ENCODE measurements at places on chromosomes 6 and 20. TPM values are rescaled to one million over a fixed set of nuclear protein-coding genes. Genes with fewer than 3 reads are reported as not detected.

Gene WDR27
- polyA plus RNA-seq: 58.6 TPM

- H3K4me3 ChIP-seq: no peak overlapping the region
- H3K36me3 ChIP-seq: no peaks in the 10 kb centered on the region
- DNase-seq: peak; percentile 12
- peaks cover 15% of the 10 kb centered on the region for H3K4me1 ChIP-seq
These were observed 24.9 kb upstream of the VEGFA start for GRCh38 chr6:43744931-43745727.

Gene SMLR1
- polyA plus RNA-seq: not detected

Gene TSHZ2
- polyA plus RNA-seq: 0.13 TPM

Gene PNLDC1
- not detected for polyA plus RNA-seq

DNA sequence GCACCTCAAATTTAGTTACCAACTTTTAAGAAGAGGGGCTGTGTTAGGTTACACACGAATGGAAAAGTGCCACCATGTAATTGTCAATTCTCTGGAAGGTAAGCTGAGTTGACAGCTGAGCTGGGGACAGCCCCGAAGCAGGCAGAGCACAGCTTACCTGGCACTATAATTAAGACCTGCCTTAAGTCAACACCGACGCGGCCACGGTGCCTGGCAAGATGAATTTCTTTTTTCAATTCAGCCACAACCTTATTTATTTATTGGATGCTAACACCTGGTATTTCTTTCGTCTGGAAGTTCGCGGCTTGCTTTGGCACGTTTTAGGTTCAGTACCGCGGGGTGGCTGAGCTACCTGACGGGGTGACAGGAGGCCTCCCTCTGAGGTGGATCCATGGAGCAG is 40.6 kb upstream of the NFATC2 start:
- DNase-seq: no peak
- H3K27ac ChIP-seq: no peak overlapping the region
- H3K27me3 ChIP-seq: no peaks in the 10 kb centered on the region
- no peaks in the 10 kb centered on the region for H3K36me3 ChIP-seq
- H3K4me3 ChIP-seq: no peak overlapping the region

Gene F13A1
- polyA plus RNA-seq: not detected

Gene SLC18B1
- 1.2 TPM for polyA plus RNA-seq

Measured in SK-N-SH (cell line).